ENCODE measurements at places on chromosomes 7 and 10.

GRCh38 chr10:1241973-1242935, 186.1 kb downstream of the WDR37 start:
- no peak for DNase-seq

DNA sequence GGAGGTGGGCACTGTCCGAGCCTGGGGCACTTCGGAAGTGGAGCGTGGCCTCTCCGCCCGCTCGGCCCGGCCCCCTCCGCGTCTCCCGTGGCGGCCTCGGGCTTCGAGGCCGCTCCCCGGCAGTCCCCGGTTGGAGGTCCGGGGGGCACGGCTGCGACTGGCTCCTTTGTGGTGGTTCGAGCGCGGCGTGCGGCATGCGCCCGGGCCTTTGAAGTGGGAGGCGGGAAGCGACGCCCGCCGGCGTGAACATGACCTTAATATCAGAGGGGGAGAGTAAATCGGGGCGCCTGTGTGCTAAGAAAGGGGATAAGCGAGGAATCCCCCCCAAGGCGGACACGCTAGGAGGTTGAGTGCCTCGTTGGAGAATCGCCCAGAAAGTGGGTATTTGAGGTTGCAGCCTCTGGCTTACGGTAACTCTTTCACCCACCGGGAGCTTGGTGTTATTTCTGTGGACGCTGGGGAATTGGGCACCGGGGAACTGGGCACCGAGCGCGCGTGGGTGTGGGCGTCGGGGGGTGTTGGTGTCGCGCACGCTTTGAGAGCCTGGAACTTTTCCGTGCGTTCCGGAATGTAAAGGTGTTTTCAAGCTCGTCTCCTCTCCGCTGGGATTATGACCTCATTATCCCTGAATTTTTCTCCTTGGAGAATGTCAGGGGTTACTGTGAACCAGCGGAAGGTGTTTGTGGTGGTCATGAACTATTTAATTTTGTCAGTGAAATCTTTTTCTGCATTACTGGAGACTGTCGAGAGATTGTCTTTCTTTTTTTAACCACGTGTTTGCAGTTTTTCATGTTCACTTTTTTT, 660 bp downstream of the SUV39H2 start:
- peak; percentile 25 for DNase-seq

- DNase-seq, result no peak
These were observed 233.9 kb downstream of the POU6F2 start for GRCh38 chr7:39211581-39211980.

DNA sequence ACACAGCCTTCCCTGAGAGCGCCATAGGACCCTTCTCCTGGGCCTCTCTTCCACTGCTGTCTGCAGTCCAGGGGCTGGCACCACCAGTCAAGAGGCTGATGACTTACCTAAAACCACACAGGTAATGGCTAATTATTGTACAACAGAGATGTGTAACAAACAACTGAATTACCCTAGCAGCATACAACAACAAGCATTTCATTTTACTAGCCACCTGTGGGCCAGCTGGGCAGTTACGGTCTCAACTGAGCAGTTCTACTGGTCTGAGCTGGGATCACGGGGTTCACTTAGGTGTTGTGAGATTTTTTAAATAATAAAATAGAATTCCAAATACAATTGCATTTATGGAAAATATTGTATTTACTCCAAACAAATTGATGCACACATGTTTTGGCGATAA, 431.9 kb downstream of the TNS3 start:
- DNase-seq, result no peak

DNA sequence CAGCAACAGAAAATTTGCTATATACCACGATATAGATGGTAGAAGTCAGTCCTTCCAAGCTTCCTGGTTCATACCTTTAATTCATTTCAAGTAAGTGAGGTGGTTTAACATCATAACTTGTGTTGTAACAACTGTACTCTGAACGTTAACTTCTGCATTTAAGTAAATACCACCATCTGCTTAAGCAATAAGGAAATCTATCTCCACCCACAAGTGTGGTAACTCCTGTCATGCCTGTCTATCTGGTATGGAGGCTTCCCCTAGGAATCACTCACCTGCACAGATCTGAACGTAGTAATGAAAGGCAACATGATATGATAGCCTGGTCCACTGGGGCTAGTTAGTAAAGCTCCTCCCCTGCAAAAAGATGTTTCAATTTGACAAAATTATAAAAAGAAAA, 2.3 kb downstream of the ERLIN1 start:
- DNase-seq, result no peak

GRCh38 chr10:129343141-129343540, 123.9 kb upstream of the MGMT start:
- DNase-seq, result no peak

DNA sequence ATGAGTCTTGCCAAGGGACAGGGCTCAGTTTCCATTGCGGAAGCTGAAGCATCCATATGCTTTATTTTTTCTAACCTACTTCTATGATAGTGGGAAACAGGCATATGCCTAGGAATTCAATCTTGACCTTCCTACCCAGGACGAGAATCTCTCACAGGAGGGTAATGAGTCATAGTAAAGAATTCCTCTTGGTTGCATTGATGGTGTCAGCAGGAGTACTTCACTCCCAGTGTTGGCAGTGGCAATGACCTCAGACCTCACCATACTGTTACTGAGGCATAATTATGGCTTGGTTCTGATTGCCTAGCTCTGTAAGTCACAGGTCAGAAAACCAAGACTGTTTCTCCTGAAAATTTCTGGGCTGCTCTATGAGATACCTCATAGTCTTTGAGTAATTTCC, 552.9 kb downstream of the ARL4A start:
- no peak for DNase-seq

GRCh38 chr7:29622335-29623265, 59.0 kb downstream of the PRR15 start:
- no peak for DNase-seq

DNA sequence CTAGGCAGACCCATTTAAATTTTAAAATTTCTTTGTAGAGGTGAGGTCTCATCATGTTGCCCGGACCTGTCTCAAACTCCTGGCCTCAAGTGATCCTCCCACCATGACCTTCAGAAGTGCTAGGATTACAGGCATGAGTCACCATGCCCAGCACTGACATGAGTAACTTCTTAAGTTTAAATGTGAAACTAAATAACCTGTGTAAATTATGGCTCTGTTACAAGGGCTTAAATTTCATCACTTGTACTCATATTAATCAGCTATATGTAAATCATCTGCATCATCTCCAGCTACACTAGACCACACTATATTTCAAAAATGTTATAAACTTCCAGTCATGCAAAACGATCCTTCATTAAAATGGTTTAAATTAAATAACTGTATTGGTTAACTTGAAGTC, 56.1 kb downstream of the ATAD1 start:
- DNase-seq, result peak; percentile 5

GRCh38 chr7:111074748-111075146, 16.2 kb upstream of the LRRN3 start:
- DNase-seq, result no peak

- no peak for DNase-seq
These were observed 283.7 kb downstream of the BMPER start for GRCh38 chr7:34189031-34189430.

GRCh38 chr10:29377333-29377961, 88.6 kb downstream of the LYZL1 start:
- no peak for DNase-seq

DNA sequence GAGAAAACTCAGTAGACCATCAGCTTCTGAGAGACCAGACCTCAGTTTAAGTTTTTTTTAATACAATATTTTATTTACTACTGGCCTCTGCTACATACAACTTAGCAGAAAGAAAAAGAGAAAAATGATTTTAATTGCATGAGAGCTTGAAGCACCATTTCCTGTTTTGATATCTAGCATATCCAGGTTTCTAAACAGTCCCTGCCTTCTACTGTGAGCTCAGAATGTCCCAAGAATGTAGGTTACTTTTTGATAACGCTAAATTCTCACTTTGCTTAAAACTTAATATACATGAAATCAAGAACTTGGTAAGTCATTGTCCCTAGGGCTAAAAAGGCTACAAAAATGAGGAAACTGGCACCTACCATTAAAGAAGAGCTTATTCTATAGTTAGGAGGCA, 7.0 kb downstream of the TMEM243 start:
- DNase-seq, result no peak

- no peak for DNase-seq
These were observed 239.5 kb upstream of the FOXP2 start for GRCh38 chr7:114175125-114175524.

DNA sequence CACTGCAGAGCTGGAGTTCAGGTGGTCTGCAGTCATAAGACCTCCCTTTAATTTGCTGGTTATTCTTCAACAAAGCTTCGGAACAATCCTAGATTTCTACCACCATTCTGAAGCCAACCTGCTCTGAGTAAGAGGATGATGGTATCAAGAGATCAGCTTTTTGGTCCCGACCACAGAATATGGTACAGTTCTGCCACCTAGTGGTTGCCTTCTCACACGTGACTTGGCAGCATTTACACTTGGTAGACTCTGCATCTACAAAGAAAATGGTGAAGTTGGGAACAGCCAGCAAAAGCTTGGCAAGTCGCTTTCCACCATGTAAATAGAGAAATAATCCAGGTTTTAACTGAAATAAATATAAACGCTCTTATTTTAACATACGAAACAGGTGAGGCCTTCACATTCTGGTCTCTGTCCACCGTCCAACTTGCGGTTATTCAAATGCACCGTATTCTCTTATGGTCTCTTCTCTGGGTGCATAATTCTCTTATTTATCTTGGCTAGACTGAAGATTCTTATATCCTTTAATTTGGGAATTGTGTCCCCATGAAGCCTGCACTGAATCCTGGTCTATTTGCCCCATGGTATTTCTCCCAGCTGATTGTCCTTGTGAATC, 173.9 kb upstream of the GRM3 start:
- no peak for DNase-seq

DNA sequence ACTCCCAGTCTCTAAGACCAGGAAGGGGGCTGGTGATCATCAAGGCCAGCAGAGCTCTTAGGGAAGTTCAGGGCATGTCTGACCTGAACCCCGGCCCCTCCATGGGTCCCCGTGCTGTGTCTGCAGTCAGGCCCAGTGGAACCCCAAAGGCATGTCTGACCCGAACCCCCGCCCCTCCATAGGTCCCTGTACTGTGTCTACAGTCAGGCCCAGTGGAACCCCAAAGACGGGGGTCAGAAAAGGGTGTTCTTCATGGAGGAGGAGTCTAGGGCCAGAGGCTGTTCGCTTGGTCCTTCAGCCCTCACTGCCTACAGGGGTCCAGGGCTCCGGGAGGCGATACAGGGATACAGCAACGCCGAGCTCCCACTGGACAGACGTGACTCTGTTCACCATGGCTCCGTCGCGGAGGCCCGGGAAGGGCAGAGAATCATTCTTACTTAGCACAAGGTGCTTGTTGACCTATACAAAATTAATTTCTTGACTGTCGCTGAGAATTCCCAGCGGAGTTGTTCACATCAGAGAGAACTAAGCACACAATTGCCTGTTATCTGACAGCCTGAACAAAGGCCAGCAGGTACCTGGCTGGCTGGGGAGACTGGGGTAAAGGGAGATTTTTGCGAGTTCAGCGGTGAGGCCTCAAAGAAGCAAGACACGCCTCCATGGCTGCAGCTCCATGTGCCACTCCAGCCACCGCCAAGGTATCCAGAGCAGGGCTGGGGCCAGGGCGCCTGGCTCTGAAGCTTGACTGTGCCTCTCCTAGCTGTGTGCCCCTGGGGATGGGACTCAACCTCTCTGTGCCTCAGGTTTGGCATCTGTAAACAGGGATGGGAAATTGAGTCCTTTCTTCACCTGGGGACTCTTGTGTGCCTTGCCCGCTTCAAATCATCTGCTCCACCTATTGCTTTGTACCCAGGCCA, 26.8 kb downstream of the EN2 start:
- no peak for DNase-seq

DNA sequence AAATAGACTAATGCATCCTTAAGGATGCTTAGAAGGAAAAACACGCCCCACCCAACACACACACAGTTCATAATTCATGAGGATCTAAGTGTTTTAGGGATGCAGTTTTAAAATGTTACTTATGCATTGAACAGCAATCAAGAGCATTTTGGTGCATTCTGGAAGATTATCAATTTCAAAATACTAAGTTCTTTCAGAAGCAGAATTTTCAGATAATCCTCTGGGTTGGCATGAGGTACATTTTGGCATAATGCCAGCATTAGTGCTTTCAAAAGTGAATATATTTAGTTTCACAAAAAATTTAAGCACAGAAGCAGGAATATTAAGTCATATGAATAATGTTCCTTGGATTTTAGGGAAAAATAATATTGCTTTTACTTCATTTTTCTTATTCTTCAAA, 937.1 kb downstream of the REEP3 start:
- no peak for DNase-seq

GRCh38 chr7:31970501-31970900, 99.7 kb downstream of the PDE1C start:
- DNase-seq, result no peak

All from activated CD4-positive, alpha-beta T cell treated with anti-CD3 and anti-CD28 coated beads, Interleukin-2, amount 50 U/mL, for 4 hours (primary cell).